ENCODE measurements at places on chromosomes 3 and 15.

DNA sequence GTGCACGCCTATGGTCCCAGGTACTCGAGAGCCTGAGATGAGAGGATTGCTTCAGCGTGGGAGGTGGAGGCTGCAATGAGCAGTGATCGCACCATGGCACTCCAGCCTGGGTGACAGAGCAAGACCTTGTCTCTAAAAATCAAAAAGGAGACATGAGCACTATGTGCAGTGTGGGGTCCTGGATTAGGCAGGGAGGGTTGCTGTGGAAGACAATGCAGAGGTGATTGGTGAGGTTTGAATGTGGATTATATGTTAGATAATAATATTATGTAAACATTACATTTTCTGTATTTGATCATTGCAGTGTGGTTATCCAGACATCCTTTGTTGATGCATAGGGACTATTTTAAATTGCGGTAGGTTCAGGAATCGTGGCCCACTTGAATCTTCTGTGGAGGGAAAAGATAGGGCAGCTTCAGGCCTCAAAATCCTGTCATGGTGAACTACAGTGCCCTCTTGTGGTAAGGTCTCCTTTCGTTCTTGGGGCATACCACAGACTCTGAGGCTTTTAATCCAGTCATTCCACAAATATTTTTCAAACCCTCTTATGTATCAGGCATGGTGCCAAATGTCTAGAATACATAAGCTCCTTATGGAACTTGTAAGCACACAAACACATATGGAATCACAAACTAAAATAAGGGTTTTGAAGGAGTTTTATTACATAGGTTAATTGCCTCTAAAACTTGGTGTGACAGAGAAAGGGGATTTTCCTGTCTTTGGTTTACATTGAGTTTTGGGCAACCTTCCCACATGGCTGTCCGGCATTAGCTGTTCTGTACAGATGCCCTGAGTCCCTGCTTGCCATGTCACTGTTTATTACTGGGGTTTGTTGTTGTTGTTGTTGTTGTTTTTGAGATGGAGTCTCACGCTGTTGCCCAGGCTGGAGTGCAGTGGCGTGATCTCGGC is 37.7 kb downstream of the GPD1L start:
- DNase-seq: peak; percentile 99

GRCh38 chr3:158569794-158570193 is 1.2 kb upstream of the MLF1 start:
- DNase-seq: no peak

- peak; percentile 25 for DNase-seq
Observed at GRCh38 chr3:189975391-189975990, 145.2 kb downstream of the P3H2 start.

DNA sequence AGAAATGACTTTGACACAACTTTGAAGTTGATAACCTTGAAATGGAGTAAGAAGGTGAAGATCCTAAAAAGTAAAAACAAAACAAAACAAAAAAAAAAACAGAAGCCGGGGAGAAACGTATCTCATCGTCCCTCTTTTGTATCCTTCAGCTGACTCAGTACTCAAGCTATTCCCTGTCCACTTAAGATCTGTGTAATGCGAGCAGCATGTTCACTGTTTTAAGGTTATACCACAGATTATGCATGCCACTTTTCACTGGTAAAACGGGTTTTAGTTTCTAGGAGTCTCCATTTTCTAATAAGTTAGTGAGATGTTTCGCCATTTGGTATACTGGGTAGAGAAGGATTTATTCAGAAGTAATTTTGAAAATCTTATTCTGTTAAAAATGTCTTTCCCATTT is 324.3 kb downstream of the FEZF2 start:
- peak; percentile 7 for DNase-seq

DNA sequence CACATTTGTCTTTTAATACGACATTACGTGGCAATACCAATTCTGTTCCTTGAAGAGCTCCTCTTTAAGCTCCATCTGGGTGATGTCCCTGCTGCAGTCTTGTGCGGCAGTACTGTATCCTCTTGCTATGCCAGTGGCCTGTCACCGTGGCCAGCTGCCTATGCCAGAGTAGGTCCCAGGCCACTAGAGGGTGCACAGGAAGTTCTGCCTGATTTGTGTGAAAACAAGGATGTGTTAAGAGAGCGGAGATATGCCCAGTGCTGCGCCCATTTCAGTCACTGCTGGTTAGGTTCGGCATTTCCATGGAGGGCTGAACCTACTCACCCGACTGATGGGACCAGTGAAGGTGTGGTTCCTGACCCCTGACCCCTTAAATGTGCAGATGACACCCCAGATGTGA is 25.2 kb downstream of the NIPA1 start:
- peak; percentile 20 for DNase-seq

DNA sequence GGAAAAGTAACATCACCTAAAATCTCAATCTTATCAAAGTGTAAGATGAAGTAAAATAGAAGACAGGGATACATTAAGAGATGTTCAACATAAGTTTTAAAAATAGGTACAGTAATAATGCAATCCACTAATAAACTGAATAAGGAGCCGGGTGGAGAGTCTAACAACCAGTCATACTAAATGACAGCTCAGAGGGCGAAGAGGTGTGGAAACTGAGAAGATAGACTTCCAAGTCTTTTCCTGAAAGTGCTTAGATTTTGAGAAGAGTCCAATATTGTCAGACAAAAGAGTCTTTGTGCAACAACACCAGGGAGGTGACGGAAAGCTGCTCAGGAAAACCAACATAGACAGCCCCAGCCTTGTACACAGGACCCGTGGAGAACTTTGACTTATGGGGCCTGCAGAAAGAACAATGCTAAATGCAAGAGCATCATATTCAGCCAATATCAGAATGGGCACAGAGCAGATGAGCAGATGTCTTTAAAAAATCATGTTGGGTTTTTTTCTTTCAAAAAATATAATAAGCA is 66.4 kb downstream of the MECOM start:
- no peak for DNase-seq

GRCh38 chr3:191963182-191963581 is 502.2 kb downstream of the PYDC2 start:
- DNase-seq: peak; percentile 89

- no peak for DNase-seq
Observed at GRCh38 chr15:67724691-67725375, 100.5 kb upstream of the SKOR1 start.

GRCh38 chr3:169117264-169117663 is 546.2 kb downstream of the MECOM start:
- DNase-seq: no peak

DNA sequence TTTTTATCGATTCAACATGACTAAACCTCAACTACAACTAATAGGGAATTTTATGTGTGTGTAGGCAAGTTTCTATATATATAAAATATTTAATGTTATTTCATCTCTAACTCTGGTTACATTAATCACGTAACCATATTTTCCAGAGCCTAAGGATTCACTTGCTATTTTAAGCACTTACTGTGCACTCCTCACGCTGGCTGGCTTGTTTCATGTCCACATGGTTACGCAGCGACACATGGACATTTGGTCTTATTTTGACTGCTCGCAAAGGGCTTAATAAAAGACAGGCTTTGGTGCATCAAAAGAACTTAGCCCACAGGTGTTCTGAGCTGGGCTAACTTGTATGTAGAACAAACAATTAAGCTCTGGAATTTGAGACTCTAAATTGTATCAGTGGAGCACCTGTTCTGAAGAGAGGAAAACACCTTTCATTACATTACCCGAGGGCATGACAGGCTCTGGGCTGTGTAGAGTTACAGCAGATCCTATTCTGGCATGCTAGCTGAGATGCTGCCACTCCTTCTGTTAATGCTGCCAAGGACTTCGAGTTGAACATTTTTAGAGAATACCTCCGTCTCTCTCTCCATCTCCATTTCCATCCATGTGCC is 130.0 kb upstream of the NR2F2 start:
- peak; percentile 3 for DNase-seq

DNA sequence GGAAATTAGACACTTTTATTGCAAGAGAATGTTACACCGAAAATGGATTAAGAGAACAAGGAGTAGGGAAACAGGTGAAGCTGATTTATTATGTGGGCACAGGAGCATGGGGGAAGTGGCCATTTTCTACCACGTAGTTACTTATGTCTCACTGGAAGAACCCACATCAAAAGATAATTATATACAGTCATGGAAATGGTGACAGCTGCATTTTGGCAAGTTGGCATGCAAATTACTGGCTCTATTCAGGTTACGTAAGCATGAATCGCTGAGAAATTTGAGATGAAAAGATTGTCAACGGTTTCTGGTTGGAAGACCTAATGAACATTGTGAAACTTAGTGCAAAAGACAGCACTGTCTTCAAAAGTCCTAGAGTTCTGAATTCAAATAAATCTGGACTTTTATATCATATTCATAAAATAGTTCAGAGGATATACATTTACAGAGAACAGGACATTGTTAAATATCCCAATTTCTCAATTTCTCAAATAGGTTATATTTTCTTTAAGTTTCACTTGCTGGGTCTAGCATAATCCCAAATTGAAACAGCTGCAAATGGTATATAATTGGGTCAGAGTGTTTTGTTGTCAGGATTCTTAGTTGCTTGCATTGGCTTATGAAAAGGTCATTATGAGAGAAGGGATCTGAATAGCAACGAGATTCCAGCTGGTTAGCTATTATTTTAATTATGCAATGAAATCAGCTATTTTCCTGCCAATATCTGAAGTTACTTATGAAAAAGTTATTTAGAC is 567.8 kb downstream of the ZPLD1 start:
- no peak for DNase-seq

DNA sequence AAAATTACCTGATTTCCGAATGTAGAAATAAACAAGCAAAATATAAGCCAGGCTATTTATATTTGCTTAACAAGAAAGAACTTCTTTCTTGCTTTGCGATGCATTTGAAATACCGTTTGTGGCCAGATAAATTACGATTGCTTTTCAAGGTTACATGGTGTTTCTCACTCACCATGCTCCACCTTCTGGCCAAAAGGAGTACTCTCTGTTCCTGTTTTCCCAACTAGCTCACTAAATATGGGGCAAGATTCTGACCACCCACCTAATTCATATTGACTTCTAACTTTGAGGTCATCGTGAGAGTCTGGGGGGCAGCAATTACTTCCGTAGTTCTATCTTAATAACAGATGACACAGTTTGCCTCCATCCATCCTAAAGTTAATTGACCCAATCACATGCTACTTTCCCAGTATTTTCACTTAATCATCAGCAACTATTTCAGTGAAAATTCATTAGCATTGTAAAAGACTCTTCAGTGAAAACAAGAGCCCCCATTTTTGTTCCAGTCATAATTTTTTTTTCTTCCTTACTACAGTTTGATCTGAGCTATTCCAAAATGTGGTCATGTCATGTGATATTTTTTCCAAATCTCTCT is 25.9 kb downstream of the ACP3 start:
- peak; percentile 60 for DNase-seq

GRCh38 chr3:9137676-9138075 is 111.8 kb downstream of the SRGAP3 start:
- no peak for DNase-seq

DNA sequence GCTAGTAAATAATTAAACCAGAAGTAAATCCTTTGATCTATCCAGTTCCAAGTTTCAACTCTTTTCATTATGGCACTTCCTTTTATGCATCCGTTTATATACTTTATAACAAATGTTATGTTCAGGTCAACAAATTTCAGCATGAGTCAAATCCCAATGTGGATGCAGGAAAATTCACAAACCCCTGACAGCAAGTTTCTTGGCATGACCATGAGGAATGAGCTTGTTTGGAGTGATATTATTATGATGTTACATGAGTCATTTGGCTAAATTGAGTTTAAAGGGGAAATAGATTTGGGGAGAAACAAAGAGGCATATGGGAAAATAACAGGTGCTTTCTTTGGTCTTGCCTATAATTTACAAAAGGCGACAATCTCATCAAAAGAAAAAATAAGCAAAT is 32.1 kb upstream of the KCNMB2 start:
- no peak for DNase-seq

- DNase-seq: no peak
Observed at GRCh38 chr3:11716573-11717290, 73.0 kb upstream of the VGLL4 start.

DNA sequence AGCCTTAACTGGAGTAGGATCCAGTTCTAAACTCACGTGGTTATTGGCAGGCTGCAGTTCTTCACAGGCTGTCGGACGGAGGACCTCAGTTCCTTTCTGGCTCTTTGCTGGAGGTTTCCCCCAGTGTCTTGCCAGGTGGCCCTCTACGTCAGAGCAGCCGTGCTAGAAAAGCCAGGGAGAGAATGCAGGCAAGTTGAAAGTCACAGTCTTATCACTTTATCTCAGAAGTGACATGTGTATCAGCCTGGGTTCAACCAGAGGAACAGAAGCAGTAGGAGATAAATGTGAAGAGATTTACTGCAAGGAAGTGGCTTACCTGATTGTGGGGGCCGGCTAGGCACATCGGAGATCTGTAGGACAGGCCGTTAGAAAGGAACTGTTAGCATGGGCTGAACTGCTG is 125.3 kb upstream of the BNIP2 start:
- DNase-seq: no peak

GRCh38 chr3:41173926-41174885 is 25.1 kb upstream of the CTNNB1 start:
- no peak for DNase-seq

DNA sequence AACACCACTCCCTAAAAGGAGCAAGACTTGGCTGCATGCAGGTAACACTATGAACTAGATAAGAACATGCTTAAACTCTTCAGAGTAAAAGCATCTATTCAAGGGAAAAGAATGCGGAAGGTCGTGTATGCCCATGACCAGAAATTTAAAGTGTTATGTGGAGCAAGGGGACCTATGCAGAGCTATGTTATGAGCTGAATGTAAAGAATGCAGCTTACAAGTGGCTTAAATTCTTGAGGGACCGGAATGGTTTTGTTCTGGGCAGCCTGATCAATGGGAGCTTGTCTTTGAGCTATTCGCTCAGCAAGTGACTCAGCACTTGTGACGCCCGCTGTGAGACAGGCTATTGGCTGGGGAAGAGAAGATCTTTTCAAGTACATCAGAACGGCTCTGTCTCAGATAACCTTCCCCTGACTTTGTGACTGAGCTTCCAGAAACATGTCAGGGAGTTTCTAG is 367.5 kb upstream of the THBS1 start:
- DNase-seq: peak; percentile 100

GRCh38 chr15:38614621-38615020 is 50.0 kb upstream of the RASGRP1 start:
- DNase-seq: no peak

GRCh38 chr3:150656316-150656715 is 47.4 kb downstream of the ERICH6 start:
- no peak for DNase-seq

GRCh38 chr3:119856695-119857094 is 74.8 kb downstream of the NR1I2 start:
- no peak for DNase-seq
